ENCODE measurements at places on chromosomes 1 and 21.
A peak's percentile ranks its signal among the peaks of the same experiment; 100 is the strongest.

DNA sequence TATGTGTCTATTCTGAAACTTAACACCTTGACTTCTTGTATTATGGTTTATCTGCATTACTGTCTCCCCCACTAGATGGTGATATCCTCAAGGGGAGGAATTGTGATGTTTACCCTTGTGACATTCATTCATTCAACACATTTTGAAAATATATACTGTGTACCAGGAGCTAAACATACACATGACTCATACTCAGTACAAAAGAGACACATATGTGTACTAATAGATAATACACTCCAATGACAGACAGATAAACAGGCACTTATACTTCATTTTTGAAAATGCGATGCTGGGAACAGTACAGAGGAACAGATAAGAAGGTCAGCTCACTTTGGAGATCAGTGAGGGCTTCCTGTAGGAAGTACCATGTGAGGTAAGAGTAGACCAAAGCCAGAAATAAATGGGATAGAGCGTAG is 8.9 kb upstream of the RAB3GAP2 start:
- no peak overlapping the region for H3K4me3 ChIP-seq
- no peaks in the 10 kb centered on the region for H3K36me3 ChIP-seq
- peaks cover 18% of the 10 kb centered on the region for H3K27me3 ChIP-seq

DNA sequence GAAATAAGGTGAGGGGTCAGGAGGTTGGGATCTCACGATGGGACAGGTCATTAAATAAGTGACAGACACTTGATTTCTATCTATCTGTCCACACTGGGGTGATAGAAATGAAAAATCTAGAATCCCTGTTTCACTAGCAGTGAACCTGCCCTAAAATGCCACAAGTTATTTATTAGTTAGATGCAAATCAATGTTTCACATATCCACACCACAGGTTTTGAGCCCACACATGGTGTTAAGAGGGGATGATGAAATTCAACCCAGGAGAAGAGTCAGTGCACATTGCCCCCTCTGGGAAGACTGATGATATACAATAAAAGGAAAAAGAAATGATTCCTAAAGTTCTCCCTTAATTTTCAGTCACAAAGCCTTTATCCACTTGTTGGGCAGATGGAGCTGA is 10.1 kb upstream of the NTPCR start:
- no peak for DNase-seq

DNA sequence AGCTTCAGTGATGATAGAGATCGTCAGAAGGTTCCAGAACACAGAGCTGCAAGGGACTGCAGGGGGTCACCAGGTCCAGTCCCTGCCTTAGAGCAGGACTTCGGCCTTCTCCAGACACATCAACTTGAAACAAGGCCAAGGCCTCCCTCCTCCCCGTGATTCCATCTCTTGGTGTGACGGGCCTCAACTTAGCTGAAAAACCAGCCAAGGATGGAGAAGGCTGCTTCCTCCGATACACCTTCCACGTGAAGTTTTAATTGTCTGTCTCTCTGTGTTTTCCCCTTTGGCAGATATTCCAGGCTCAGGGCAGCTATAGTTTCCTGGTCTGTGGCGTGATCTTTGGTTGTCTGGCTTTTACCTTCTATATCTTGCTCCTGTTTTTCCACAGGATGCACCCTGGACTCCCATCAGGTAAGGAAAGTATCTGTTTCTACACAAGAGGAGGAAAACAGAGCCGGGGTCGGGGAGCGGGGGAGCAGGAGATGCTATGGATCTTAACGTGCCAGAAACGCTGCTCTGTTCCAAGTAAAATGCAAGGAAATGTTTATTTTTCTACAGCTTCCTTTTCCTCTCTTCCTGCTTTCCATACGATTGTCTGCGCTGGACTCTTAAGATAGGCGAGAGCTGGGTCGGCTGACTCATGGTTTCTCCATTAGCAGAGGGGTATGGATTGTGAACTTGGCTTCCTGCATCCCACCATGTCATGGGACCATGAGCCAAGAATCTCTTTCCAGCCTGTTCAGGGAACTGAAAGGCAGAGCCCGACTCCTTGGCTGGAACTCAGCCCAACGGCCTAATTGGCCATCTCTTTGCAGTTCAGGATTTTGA is 32.8 kb downstream of the ELK4 start:
- no peaks in the 10 kb centered on the region for H3K27me3 ChIP-seq
- H3K4me3 ChIP-seq: no peak overlapping the region
- H3K4me1 ChIP-seq: peaks cover 21% of the 10 kb centered on the region
- DNase-seq: peak; percentile 95
- peak overlapping the region; percentile 47 for H3K27ac ChIP-seq
- no peaks in the 10 kb centered on the region for H3K36me3 ChIP-seq

- no peaks in the 10 kb centered on the region for H3K36me3 ChIP-seq
- H3K27me3 ChIP-seq: no peaks in the 10 kb centered on the region
- H3K4me1 ChIP-seq: peaks cover 8% of the 10 kb centered on the region
- H3K4me3 ChIP-seq: no peak overlapping the region
- H3K27ac ChIP-seq: no peak overlapping the region
These were observed 252.1 kb downstream of the KAZN start for GRCh38 chr1:14850563-14850962.

GRCh38 chr1:46581681-46582455 is 22.2 kb downstream of the MKNK1 start:
- H3K4me1 ChIP-seq: no peaks in the 10 kb centered on the region
- no peak overlapping the region for H3K4me3 ChIP-seq
- DNase-seq: no peak
- H3K27ac ChIP-seq: peak overlapping the region; percentile 75
- peaks cover 94% of the 10 kb centered on the region for H3K36me3 ChIP-seq

DNA sequence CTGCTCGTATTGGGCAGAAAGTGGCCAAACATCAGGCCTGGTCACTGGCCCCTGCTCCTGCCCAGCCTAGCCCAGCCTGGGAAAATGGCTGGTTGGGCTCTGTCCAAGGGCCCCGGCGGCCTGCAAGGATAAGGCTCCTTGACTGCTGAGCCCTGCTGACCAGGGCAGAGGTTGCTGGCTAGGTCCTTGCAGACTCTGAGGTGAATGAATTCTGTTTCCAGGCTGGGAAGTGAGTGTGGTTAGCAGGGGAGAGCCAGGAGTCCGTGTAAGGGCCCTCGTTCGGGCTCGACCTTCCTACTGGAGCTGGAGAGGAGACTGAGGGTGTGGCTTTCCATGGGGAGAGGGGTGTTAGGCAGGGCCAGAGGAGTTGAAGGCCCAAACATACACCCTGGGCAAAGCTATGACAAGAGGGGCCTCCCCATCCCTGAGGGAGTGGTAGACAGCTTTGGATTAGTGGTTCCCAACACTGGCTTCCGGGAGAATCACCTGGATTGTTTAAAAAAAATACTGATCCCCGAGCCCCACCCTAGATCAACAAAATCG is 20.6 kb downstream of the CSF1 start:
- DNase-seq: peak; percentile 92
- H3K4me1 ChIP-seq: peaks cover 83% of the 10 kb centered on the region
- peak overlapping the region; percentile 56 for H3K27ac ChIP-seq
- H3K4me3 ChIP-seq: no peak overlapping the region
- H3K36me3 ChIP-seq: peaks cover 26% of the 10 kb centered on the region
- H3K27me3 ChIP-seq: no peaks in the 10 kb centered on the region

GRCh38 chr1:4963251-4963650 is 308.8 kb downstream of the AJAP1 start:
- H3K4me1 ChIP-seq: no peaks in the 10 kb centered on the region
- no peak overlapping the region for H3K4me3 ChIP-seq
- no peaks in the 10 kb centered on the region for H3K27me3 ChIP-seq
- H3K36me3 ChIP-seq: no peaks in the 10 kb centered on the region
- H3K27ac ChIP-seq: no peak overlapping the region

DNA sequence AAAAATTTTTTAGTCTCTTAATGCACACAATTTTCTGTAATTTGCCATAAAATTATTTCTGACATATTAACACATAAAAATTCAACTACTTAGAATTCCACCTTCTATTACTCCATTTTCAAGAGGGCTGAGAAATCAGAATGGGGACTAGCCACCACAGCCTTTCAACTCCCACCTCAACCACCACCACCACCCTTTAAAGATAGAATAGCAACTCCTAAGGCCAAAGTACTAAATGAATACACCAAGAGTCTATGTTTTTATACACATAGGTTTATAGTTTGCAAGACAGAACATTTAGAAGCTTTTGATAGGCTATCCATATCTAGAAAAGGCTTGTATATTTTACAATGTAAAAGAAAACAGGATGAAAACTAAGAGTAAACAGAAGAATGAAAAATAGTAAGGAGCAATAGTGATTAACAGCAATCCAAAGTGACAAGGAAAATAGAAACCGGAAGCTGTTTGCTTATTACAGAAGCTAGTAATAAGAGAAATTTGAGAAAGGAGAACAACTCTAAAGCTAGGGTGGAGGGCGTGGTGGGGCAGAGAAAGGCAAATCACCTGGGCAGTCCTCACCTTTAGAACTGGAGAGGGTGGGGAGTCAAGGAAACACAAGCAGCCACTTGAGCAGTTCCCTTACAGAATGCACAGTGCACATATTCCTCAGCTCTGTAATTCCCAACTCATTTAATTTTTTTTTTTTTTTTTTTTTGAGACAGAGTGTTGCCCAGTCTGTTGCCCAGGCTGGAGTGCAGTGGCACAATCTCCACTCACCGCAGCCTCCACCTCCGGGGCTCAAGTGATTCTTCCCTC is 27.7 kb downstream of the EPS15 start:
- no peak overlapping the region for H3K27ac ChIP-seq
- H3K4me3 ChIP-seq: no peak overlapping the region
- no peaks in the 10 kb centered on the region for H3K27me3 ChIP-seq

DNA sequence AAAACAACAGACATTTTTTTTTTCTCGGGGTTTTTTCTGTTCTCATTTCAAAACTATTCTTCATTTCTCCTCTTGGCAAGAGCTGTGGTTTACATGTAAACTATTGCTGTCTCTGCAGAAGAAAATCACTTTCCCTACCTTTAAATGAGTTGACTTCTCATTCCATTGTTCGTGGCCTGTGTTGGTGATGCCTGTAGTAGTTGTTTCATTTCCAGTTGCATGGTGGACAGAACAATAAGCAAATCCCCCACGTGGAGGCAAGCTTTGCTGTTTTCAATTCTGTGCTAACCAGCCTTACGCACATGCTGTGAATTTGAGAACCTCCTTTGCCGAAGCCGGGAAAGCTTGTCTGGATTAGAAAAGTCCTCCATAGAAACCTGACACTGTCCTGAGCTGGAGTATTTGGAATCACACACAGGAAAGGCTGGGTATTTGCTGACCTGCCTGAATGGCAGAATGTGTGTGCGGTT is 26.2 kb upstream of the MAP3K7CL start:
- no peaks in the 10 kb centered on the region for H3K27me3 ChIP-seq
- H3K36me3 ChIP-seq: peaks cover 16% of the 10 kb centered on the region

GRCh38 chr1:242057745-242058115 is 58.8 kb upstream of the MAP1LC3C start:
- no peak for DNase-seq
- no peak overlapping the region for H3K4me3 ChIP-seq
- no peaks in the 10 kb centered on the region for H3K4me1 ChIP-seq
- no peak overlapping the region for H3K27ac ChIP-seq
- no peaks in the 10 kb centered on the region for H3K36me3 ChIP-seq

GRCh38 chr1:158771950-158772866 is at the start of gene OR6N1:
Gene OR6N1 (minus strand): TSS chr1:158772195. CDS start chr1:158766682, 5,513 bp downstream.
- H3K36me3 ChIP-seq: no peaks in the 10 kb centered on the region
- peak; percentile 4 for DNase-seq
- no peaks in the 10 kb centered on the region for H3K27me3 ChIP-seq

DNA sequence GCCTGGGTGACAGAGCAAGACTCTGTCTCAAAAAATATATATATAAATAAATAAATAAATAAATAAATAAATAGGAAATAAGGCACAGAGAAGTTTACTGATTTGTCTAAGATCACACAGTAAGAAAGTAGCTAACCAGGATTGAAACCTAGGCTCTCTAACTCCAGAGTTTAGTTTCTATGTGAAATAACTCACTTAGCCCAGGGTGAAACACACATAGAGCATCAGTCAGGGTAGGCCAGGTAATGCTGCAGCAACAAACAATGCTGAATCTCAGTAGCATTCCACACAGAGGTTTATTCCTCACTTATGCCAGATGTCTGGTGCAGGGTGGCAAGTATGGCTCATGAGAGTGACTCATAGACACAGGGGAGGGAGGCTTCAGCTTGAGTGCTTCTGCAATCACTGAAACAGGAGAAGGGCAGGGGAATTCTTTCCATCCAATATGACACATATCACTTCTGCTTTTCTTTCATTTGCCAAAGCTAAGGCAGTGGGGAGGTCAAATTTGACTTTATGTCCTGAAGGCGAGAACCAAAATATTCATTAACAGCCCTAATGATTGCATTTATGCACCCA is 37.1 kb upstream of the KANK4 start:
- no peak overlapping the region for H3K27ac ChIP-seq
- no peaks in the 10 kb centered on the region for H3K27me3 ChIP-seq
- no peaks in the 10 kb centered on the region for H3K36me3 ChIP-seq
- no peaks in the 10 kb centered on the region for H3K4me1 ChIP-seq
- H3K4me3 ChIP-seq: no peak overlapping the region
- no peak for DNase-seq

- peaks cover 78% of the 10 kb centered on the region for H3K36me3 ChIP-seq
- H3K4me1 ChIP-seq: peaks cover 10% of the 10 kb centered on the region
- H3K27ac ChIP-seq: no peak overlapping the region
These were observed 107.0 kb downstream of the PDE9A start for GRCh38 chr21:42760361-42760950.

GRCh38 chr1:40264354-40264781 is 6.3 kb downstream of the ZMPSTE24 start:
- H3K4me3 ChIP-seq: no peak overlapping the region
- H3K36me3 ChIP-seq: peaks cover 86% of the 10 kb centered on the region
- no peaks in the 10 kb centered on the region for H3K27me3 ChIP-seq

DNA sequence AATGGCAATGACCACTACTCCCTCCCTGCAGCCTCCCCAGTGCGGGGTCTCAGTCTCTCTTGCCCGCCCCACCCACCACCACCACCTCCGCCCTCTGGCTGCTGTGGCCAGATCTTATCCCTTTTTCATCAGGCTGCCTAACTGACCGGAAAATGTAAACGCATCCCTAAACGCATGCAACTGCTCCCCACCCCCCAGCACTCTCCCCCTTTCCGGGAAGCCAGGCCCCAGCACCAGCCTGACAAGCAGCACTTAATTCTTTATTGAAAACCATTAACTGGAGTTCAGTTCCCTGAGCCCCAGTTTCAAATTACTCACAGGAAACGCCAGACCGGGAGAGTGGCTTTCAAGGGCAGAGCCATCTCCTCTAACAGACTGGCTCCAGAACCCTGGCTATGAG is 147.7 kb downstream of the DMRTA2 start:
- H3K36me3 ChIP-seq: no peaks in the 10 kb centered on the region
- H3K27me3 ChIP-seq: no peaks in the 10 kb centered on the region
- no peak overlapping the region for H3K27ac ChIP-seq
- H3K4me3 ChIP-seq: no peak overlapping the region

GRCh38 chr1:12147201-12147701 is 19.5 kb upstream of the TNFRSF1B start:
- no peak for DNase-seq
- peak overlapping the region; percentile 84 for H3K27ac ChIP-seq
- H3K4me3 ChIP-seq: no peak overlapping the region
- H3K4me1 ChIP-seq: peaks cover 42% of the 10 kb centered on the region
- no peaks in the 10 kb centered on the region for H3K36me3 ChIP-seq
- no peaks in the 10 kb centered on the region for H3K27me3 ChIP-seq

DNA sequence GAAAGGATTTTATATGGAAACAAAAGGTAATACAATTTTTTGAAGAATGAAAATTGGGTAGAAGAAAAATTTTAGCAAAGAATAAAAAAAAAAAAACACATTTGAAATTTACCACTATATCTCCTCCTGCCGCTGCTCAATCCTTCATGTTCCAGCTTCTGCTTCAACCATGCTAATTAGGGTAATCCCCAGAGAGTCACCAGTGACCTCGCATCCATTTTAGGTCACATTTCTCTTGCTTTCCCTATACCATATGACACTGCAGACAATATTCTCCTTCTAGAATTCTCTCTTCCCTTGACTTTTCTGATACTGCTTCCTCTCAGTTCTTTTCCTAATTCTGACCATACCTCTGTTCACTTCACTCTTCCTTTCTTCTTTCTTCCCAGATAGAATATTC is 237.1 kb downstream of the USH2A start:
- no peak for DNase-seq
- no peaks in the 10 kb centered on the region for H3K4me1 ChIP-seq
- no peak overlapping the region for H3K4me3 ChIP-seq
- H3K27ac ChIP-seq: no peak overlapping the region
- H3K27me3 ChIP-seq: no peaks in the 10 kb centered on the region
- no peaks in the 10 kb centered on the region for H3K36me3 ChIP-seq
